Inflammatory macrophage treated with lipopolysaccharide for 1 hour (primary cell): ENCODE measurements at places on chromosomes 6 and 20.

GRCh38 chr6:134764741-134765140 lies 185.2 kb downstream of the ALDH8A1 start:
- no peak for DNase-seq

DNA sequence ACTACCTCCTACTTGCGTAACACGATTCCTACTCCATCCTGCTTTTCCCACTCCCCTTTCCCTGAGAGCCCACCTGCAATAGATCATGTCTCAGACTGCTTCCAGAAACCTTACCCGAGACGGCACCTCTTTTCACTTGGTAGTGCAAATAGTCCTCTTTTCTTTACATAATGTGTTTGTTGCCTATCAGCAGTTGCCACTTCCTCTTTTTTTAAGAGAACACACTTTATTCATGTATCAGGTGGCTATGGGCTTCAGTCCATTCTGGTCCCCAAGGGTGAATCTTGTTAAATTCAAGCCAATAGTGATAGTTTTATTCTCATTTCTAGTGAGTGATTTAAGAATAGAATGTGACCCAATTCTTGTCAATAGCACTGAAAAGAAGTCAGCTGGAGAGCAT lies 57.7 kb upstream of the FERMT1 start:
- no peak for DNase-seq

DNA sequence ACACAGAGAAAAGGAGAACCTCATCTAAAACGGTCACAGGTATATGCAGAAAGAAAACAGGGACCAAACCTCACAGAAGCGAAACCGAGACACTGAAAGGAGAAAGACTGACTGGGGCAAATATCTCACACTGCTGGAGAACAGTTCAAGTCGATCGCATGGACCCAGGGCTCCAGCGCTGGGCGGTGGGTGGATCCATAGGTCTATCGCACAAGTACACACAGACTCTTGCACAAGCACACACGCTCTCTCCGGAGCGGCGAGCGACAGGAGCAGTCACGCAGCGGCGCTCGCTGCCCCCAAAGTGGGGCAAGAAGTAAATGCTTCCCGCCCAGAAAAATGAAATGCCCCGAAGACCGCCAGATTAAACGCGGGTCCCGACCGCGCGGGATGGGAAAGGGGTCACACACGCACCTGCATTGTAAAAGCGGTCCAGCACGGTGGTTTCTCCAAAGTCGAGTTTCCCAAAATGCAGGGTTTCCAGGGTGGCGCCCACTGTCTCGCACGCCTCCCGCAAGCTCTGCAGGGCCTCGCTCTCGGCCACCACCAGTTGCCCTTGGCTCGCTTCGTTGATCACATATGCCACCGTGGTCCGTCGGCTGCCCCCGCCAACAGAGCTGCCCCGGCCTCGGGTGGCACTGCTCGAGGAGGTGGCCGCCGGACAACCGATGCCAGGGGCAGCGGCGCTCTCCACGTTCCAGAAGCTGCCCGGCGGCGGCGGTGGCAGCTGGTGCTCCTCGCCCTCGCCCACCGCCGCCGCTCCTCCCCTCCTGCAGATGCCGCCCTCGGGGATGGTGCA lies 782 bp downstream of the MAP3K5 start:
- peak; percentile 56 for DNase-seq

DNA sequence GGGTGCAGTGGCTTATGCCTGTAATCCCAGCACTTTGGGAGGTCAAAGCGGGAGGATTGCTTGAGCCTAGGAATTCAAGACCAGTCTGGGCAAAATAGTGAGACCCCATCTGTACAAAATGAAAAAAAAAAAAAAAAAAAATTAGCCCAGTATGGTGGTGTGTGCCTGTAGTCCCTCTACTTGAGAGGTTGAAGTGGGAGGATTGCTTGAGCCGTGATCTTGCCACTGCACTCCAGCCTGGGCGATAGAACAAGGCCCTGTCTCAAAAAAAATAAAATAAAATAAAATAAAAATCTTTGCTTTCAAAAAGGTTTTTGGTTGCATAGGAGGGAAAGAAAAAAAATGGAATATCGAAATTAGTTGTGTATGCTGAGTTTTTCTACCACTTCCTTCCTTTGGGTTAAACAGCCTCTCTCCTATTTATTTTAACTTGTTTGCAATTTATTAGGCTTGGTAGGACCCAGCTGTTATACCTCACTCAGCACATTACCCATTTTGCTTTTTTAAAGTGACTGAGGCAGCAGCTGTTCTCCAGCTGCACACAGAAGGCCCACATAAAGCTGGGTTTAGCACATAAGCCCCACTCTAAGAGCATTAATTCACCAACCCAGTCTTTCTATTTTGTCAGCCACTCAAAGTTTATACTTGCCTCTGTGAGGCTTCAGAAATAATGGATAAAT lies 152.3 kb downstream of the ZFAND3 start:
- no peak for DNase-seq

DNA sequence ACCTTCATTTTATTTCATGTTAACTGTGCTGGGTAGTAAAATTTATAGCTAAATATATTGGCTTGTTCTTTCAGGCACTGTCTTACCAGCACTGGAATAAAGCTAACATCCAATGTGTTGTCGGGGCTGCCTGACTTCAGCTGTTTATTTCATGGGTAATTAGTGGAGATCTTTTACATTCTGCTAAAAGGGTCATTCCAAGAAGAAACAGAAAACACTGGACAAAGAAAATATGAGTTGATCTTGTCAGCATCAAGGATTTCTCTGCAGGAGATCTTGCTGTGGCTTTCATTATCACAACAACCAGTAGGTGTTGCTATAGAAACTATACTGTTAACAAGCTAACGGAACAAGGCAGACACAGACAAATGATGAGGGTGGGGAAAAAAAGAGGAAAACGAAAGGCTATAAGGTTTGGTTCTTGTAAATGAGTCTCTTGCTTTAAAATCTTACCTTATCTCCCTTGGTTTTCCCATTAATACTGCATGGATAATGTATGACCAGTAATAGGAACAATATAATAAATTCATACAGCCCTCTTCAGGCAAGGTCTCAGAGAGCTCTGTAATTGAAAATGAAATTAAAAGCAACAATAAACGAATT lies 206.8 kb downstream of the SIM1 start:
- no peak for DNase-seq

GRCh38 chr20:53276143-53276542 lies 304.0 kb downstream of the TSHZ2 start:
- DNase-seq: no peak

DNA sequence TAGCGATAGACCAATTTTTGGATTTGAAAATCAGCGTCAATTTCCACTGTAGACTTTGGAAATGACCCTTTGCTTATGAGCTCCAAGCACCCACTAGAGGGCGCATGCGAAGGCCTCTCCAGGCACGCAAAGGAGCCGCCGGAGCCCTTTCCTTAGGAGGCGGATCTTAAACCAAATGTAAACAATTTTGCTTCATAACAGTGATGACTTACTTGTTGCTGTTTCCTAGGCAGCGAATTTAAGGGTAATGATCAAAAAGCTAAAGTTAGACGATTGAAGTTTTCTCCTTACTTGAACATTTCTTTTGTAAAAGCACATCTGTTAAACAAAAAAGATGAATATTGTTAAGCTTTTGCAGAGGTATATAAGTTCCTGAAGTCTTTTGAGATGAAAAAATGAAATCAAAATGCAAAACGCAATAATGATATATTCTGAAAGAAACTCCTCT lies 29.2 kb upstream of the EXOC2 start:
- DNase-seq: peak; percentile 51

DNA sequence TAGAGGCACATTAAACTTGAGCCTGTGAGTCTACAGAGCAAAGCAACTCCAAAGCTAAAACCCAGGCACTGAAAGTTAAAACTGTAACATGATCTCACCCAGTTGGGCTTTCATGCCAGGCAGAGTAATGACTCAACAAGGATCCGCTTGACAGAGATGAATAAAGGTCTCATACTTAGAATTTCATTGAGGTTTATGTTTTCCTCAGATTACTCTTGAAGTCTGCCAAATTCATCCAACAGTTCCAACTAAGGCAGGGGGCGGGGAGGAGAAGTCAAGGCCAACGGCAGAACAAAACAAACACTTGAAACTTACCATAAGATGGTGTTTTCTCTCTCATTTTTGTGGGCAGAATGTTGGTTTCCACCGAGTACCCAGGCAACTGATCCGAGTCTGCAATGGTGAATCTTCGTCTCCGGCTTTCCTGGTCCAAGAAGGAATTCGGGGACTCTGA lies 54.0 kb upstream of the IPCEF1 start:
- DNase-seq: no peak

DNA sequence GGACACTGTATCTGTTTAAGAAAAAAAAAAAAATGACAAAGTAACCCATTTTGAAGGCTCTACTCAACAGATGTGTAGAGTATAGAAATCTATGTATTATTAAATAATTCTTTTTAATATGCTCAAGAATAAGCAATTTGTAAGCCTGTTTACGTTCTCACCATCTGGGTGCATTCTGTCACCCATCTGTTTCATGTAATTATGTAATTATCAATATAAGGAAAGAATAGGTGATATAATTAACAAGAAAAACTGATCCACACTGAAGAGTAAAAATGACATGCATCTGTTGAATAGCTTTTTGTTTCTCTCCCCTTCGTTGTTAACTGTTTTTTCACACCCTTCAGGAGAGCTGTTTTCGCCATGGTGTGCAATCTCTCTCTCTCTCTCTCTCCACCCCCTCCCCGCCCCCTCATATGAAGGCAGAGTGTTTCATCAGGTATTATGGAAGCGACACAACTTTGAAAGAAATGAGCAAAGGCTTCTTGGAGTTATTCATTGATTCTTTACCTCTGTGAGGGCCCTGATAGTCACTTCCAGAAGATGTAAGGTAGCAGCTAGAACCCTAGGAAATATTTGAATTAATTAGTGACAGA lies 154.3 kb upstream of the INSM1 start:
- DNase-seq: no peak

GRCh38 chr20:49672096-49672664 lies 41.5 kb downstream of the B4GALT5 start:
- no peak for DNase-seq

DNA sequence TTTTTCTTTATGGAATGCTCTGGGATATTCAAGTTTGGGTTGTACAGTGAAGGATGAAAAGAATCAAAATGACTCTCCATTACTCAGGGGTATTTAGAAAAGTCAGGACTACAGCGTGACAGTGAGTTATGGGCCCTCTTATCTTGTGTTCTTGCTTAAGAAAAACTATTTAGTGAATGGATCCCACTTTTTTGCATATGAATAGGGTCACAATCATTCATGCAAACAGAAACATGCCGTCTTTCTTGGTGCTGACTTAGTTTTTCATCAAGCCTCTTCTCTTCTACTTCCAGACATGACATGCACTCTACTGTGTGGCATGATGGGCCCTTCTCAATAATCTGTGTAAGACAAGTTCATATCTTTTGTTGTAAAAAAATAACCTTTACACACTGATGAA lies 488.4 kb upstream of the MMS22L start:
- DNase-seq: no peak

DNA sequence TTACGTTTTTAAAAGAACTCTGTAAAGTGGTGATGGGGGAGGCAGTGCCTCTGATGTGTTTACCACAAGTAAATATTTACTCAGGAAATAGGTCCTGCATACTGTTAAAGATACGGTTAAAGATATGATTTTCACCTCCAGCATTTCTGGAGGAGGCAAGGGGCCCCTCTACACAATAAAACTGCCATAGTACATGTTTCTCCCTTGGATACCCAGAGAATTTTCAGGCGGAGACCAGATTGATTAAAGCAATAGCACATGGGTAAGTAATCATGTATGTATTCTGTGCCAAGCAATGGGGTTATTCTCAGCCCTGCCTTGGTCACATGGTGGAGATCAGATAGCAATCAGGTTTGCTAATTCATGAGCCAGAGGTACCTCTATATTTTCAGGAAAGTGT lies 9.6 kb downstream of the RIPOR2 start:
- no peak for DNase-seq

DNA sequence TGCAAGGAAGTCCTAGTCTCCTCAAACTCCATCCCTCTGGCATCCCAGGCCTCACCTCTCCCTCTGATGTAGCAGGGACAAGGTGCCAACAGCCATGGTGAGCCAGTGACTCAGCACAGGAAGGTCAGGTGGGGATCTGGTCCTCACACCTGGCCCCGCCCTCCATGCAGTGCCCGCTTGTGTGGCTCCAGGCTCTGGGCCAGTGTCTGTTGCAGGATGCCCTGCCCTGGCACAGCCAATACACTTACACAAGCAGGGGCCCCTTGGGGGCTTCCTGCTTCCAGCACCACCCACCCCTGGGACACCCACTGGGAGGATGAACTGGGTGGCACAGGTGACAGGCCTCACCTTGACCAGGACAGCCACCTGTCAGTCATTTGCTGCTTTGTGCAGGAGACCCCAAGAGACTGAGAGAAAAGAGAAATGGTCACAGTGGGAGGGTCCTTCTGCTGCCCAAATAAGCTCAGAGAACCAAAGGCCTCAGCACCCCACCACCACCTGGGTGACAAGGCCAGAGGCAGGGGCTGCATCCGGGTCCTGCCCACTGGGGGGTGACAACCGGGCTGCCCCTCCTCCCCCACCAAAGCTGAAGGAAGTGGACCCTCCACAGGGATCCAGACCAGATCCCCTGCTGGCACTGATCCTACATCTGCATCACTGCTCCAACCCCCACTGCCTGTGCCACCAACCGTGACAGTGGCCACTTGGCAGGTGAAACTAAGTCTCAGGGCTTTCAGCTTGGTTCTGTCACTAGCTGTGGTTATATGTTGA lies 658.8 kb upstream of the DEFB115 start:
- DNase-seq: no peak

DNA sequence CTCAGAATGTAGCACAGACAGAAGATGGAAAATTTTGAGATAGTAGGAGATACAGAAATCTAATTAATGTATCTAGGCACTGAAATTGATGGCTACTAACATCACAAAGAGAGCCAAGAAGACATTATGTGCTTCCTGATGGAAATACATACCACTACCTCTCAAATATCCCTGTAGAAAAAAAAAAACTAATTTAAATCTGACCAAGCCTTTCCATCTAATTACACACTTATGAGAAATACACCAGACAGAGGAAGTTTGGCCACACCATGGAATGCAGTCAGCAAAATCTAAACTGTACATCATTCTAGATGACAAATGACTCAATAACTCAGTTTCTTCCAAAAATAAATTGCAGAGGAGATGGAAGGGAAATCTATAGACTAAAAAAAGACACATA lies 18.9 kb downstream of the VPS52 start:
- DNase-seq: peak; percentile 5

GRCh38 chr6:168675933-168676551 lies 235.1 kb downstream of the SMOC2 start:
- no peak for DNase-seq

- DNase-seq: no peak
These were observed 38.4 kb downstream of the BCKDHB start for GRCh38 chr6:80144753-80145315.

- no peak for DNase-seq
These were observed 29.1 kb downstream of the ARHGAP40 start for GRCh38 chr20:38630727-38631126.

- DNase-seq: no peak
These were observed 38.9 kb downstream of the CDH22 start for GRCh38 chr20:46269372-46269771.

GRCh38 chr20:18698735-18699380 lies 111.0 kb downstream of the DTD1 start:
- DNase-seq: no peak
